ENCODE measurements at places on chromosomes 3 and 15.
A peak's percentile ranks its signal among the peaks of the same experiment; 100 is the strongest.

GRCh38 chr3:178915365-178915764, 156.2 kb downstream of the ZMAT3 start:
- DNase-seq, result no peak

- DNase-seq, result no peak
Measured at GRCh38 chr3:4704552-4704951, 211.4 kb downstream of the ITPR1 start.

- DNase-seq, result peak; percentile 61
Measured at GRCh38 chr15:92018535-92019239, 165.2 kb downstream of the SLCO3A1 start.

GRCh38 chr3:8843347-8843746, 73.9 kb upstream of the OXTR start:
- DNase-seq, result no peak

- no peak for DNase-seq
Measured at GRCh38 chr3:37980462-37981347, 9.9 kb upstream of the VILL start.

DNA sequence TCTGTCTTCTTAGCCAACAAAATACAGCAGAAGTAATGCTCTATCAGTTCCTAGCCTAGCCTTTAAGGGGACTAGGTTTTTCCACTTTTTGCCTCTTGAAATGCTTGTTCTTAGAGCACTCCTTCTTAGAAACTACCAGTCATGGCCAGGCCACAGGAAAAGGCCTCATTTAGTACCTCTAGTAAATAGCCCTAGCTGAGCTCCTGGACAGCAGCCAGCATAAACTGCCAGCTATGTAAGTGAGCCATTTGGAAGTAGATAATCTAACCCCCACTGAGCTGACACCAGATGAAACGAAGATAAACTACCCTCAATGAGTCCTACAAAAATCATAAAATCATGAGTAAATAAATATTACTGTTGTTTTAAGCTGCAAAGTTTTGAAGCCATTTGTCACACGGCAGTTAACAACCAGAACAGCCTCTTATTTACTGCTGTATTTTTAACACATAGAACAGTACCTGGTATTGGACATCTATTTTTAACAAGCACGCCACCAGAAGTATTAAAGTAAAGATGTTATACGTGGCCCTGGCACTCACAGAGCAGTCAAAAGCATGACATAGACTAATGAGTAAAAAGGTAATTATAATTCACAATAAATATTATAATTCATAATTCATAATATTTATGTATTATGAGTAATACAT, 12.0 kb downstream of the TBC1D5 start:
- peak; percentile 87 for DNase-seq

- DNase-seq, result peak; percentile 51
Measured at GRCh38 chr15:68199340-68199739, 5.8 kb downstream of the CALML4 start.

DNA sequence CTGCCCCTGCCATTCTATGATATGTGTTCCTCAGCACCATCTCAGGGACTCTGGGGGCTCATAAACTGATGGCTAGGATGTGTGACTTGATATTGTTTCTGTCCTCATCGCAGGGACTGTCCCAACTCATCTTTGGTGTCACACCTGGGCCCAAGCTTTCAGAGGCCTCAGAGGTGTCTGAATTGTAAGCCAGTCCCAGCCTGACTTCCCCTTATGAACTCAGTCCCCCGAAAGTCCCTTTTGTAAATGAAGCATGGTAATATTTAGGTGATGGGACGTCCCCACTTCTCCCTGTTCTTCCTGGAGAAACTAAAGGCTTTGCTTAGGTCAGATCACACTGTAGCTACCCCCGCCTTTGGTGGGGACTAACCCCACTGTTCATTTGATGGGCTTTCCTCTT, 142.4 kb upstream of the TLE3 start:
- DNase-seq, result no peak

DNA sequence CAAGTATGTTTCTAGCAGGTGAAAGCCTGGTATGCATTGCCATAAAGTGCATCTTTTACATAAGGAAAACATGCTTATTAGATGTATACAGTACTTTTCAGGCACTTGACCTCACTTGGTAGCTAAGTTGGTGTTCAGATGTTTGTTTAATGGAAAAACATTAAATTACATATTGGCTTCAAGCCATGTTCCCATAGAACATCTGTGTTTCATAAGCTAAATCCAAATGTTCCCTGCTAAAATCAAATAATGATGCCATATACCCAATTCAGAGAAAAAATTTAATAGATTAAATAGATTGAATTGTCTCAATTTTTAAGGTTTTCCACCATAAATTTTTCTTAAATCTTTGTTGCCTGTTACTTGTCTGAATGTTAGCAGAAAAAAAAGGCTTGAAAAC, 19.1 kb upstream of the RPL22L1 start:
- DNase-seq, result no peak

DNA sequence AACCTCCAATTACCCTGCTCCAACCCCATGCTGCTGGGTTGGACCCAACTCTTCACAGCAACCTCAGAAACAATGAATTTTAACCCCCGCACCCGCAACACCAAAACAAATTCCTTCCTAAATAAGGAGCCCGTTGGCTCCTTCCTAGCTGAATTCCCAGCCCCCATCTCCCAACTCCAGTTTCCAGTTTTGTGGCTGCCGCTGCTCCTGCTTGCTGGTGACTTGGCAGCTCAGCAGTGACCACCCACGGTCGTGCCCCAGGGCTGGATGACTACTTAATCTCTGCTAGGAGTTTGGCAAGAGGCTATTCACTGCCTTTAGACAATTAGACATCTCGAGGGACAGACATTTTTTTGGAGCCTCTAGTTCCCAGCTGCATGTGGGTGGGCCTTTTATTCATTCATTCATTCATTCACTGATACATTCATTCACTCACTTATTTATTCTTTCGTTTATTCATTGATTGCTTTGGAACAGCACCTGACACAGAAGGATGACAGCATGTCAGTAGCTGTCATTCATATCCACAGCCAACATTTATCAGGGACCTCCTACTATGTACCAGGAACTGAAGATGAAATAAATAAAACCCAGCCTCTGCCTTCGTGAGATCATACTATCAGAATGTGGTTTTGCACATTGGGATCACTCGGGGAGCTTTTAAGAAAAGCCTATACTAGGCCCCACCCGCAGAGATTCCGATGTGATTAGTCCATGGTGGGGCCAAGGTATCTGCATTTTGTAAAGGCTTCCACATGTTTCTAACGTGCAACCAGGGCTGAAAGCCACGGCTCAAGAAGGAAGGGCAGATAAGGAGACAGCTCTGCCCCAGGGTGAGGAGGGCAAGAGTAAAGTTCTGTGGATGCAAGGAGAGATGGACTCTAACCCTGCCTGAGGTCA, 256.5 kb downstream of the SHQ1 start:
- no peak for DNase-seq

DNA sequence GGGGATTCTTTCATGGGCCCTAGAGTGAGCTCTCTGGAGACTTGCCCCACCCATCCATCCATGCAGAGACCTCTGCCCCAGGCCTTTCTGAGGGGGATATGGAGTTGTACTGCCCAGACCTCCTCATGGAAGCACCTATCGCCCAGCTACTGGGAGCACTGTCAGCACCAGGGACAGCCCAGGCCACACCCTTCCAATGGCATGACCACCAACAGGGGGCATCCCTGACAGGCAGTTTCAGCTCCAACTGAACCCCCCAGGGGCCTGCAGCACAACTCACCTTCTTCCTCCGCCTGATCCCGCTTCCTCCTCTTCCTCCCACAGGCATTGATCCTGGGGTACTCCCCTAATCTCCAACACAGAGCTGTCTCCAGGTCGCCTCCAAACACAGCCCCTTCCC, 21.8 kb downstream of the MRPS11 start:
- no peak for DNase-seq

- DNase-seq, result no peak
Measured at GRCh38 chr15:84775867-84776449, 27.6 kb downstream of the ZNF592 start.

- no peak for DNase-seq
Measured at GRCh38 chr15:57082054-57082728, 163.7 kb downstream of the TCF12 start.

- no peak for DNase-seq
Measured at GRCh38 chr15:88657326-88658069, 18.7 kb downstream of the ISG20 start.

- no peak for DNase-seq
Measured at GRCh38 chr3:170712336-170712735, 126.5 kb upstream of the SLC7A14 start.

DNA sequence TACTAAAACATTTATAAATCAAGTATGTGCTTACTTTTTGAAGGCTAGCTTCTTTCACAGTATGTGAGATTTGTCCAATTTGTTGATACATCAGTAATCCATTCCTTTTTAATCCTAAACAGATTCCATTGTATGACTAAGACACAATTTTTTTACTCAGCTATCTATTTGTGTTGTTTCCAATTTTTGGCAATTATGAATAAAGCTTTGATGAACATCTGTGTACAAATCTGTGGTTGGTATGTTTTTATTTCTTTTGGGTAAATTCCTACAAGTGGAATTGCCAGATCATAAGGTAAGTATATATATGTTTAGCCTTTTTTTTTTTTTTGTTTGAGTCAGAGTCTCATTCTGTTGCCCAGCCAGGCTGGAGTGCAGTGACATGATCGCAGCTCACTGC, 56.2 kb upstream of the VEPH1 start:
- DNase-seq, result no peak

DNA sequence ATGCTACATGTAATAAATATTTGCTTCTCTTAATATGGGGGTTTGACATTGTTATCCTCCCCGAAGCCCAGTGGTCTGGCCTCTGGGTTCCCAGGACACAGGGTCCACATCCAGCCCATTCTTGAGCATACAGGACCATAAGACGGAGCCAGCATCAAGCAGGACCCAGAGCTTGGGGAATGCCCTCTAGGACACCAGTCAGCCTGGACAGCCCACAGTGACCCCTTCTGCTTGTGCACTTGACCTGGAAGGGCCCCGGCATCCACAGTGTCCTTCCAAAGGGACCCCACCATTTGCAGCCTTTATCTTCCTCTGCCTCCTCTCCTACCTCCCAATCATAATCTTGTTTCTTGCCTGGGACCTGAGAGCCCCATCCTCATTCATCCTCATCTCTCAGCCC, 46.2 kb upstream of the IREB2 start:
- no peak for DNase-seq

All from NCI-H1417 (cell line).